ENCODE measurements at places on chromosomes 3 and 15. TPM values are rescaled to one million over a fixed set of nuclear protein-coding genes. Genes with fewer than 3 reads are reported as not detected.

- H3K4me1 ChIP-seq: peaks cover 24% of the 10 kb centered on the region
- DNase-seq: no peak
- no peak overlapping the region for H3K4me3 ChIP-seq
- no peaks in the 10 kb centered on the region for H3K36me3 ChIP-seq
- H3K27me3 ChIP-seq: no peaks in the 10 kb centered on the region
- no peak overlapping the region for H3K27ac ChIP-seq
Measured at GRCh38 chr3:56923526-56924224, 121.9 kb upstream of the ARHGEF3 start.

- no peak overlapping the region for H3K27ac ChIP-seq
- peaks cover 8% of the 10 kb centered on the region for H3K4me1 ChIP-seq
- DNase-seq: no peak
- no peak overlapping the region for H3K4me3 ChIP-seq
- no peaks in the 10 kb centered on the region for H3K27me3 ChIP-seq
- H3K36me3 ChIP-seq: peaks cover 10% of the 10 kb centered on the region
Measured at GRCh38 chr3:23314981-23315762, 112.0 kb downstream of the UBE2E2 start.

- no peak for DNase-seq
- H3K27me3 ChIP-seq: no peaks in the 10 kb centered on the region
- H3K27ac ChIP-seq: no peak overlapping the region
- H3K4me3 ChIP-seq: no peak overlapping the region
Measured at GRCh38 chr3:53834429-53835095, 11.7 kb downstream of the CHDH start.

GNL3 gene
- total RNA-seq: 133 TPM

LOXL1 gene
- 12.3 TPM for total RNA-seq

Measured in WTC11 (cell line).